HCT116 (cell line): ENCODE measurements at places on chromosomes 7 and 10. TPM values are rescaled to one million over a fixed set of nuclear protein-coding genes. Genes with fewer than 3 reads are reported as not detected.

- H3K27me3 ChIP-seq = no peaks in the 10 kb centered on the region
- DNase-seq = no peak
- H3K36me3 ChIP-seq = no peaks in the 10 kb centered on the region
- H3K4me3 ChIP-seq = no peak overlapping the region
- H3K27ac ChIP-seq = no peak overlapping the region
Observed at GRCh38 chr10:10514797-10515196, 502.9 kb upstream of the CELF2 start.

GRCh38 chr7:6117533-6117932 is 86.4 kb downstream of the ANKRD61 start:
- H3K36me3 ChIP-seq = peaks cover 60% of the 10 kb centered on the region
- no peak overlapping the region for H3K4me3 ChIP-seq
- no peaks in the 10 kb centered on the region for H3K27me3 ChIP-seq

- no peak for DNase-seq
- H3K27me3 ChIP-seq = no peaks in the 10 kb centered on the region
- H3K4me3 ChIP-seq = no peak overlapping the region
- H3K4me1 ChIP-seq = no peaks in the 10 kb centered on the region
Observed at GRCh38 chr7:158452331-158452730, 135.3 kb downstream of the PTPRN2 start.

GRCh38 chr10:110502072-110502845 is 4.6 kb downstream of the DUSP5 start:
- peaks cover 74% of the 10 kb centered on the region for H3K36me3 ChIP-seq
- peak overlapping the region; percentile 65; the same call in 1 of the 2 replicates for H3K27ac ChIP-seq
- H3K4me1 ChIP-seq = peaks cover 61% of the 10 kb centered on the region
- no peak overlapping the region for H3K4me3 ChIP-seq
- H3K27me3 ChIP-seq = no peaks in the 10 kb centered on the region

- DNase-seq = no peak
- no peak overlapping the region for H3K4me3 ChIP-seq
- H3K27me3 ChIP-seq = no peaks in the 10 kb centered on the region
- H3K36me3 ChIP-seq = no peaks in the 10 kb centered on the region
Observed at GRCh38 chr10:61294131-61294530, 159.1 kb downstream of the TMEM26 start.

GRCh38 chr10:84097787-84098353 is 41.4 kb upstream of the GHITM start:
- H3K27ac ChIP-seq = no peak overlapping the region
- DNase-seq = no peak
- H3K4me1 ChIP-seq = no peaks in the 10 kb centered on the region
- H3K27me3 ChIP-seq = peaks cover 2% of the 10 kb centered on the region; the same call in 1 of the 2 replicates
- no peak overlapping the region for H3K4me3 ChIP-seq

GRCh38 chr7:138115047-138115446 is 38.8 kb downstream of the AKR1D1 start:
- no peaks in the 10 kb centered on the region for H3K36me3 ChIP-seq
- no peak overlapping the region for H3K27ac ChIP-seq
- no peak overlapping the region for H3K4me3 ChIP-seq
- H3K27me3 ChIP-seq = no peaks in the 10 kb centered on the region
- no peak for DNase-seq

DNA sequence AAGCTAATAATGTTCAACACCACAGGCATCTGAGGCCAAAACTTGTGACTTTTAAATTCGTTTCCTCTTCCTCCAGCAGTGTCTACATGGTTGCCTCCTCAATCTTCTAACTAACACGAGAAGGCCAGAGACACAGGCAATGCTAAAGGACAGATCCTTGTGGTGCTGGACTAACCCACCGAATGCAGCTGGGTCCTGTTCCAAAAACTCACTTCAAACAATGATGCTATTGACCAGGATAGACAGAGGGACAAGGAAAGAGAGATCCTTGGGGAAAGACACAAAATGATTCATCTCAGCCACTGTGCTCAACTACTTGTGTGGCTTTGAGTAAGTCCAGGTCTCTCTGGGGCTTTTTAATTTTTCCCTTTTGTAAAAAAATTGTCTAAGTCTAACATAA is 107.6 kb downstream of the KCNMA1 start:
- no peak overlapping the region for H3K27ac ChIP-seq
- H3K27me3 ChIP-seq = no peaks in the 10 kb centered on the region
- peaks cover 27% of the 10 kb centered on the region for H3K4me1 ChIP-seq
- H3K36me3 ChIP-seq = no peaks in the 10 kb centered on the region
- DNase-seq = no peak
- H3K4me3 ChIP-seq = no peak overlapping the region

GRCh38 chr10:3756360-3756740 is 28.7 kb downstream of the KLF6 start:
- no peak overlapping the region for H3K27ac ChIP-seq
- no peaks in the 10 kb centered on the region for H3K36me3 ChIP-seq
- no peak overlapping the region for H3K4me3 ChIP-seq
- H3K4me1 ChIP-seq = peaks cover 22% of the 10 kb centered on the region
- DNase-seq = no peak

- H3K27me3 ChIP-seq = no peaks in the 10 kb centered on the region
- H3K4me1 ChIP-seq = no peaks in the 10 kb centered on the region
- no peak for DNase-seq
- no peaks in the 10 kb centered on the region for H3K36me3 ChIP-seq
- H3K27ac ChIP-seq = no peak overlapping the region
Observed at GRCh38 chr10:67527351-67527750, 168.6 kb downstream of the CTNNA3 start.

DNA sequence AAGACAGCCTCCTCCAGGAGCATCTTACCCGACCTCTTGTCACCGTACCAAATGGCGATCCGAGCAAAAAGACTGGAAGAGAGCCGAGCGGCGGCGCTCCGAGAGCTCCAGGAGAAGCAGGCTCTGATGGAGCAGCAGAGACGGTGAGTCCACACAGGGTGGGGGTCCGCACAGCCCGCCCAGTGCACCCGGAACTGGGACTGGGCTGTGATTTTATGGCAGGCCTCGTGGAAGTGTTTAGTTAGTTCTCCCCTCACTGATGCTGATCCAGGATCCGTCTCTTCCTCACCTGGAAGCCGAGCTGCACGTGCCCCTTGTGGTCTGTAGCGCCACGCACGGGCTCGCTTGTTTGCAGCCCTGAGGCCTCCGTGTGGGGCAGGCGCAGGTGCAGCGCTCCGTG is 19.6 kb downstream of the LRRC27 start:
- H3K27ac ChIP-seq = no peak overlapping the region
- H3K36me3 ChIP-seq = no peaks in the 10 kb centered on the region
- no peak overlapping the region for H3K4me3 ChIP-seq

DNA sequence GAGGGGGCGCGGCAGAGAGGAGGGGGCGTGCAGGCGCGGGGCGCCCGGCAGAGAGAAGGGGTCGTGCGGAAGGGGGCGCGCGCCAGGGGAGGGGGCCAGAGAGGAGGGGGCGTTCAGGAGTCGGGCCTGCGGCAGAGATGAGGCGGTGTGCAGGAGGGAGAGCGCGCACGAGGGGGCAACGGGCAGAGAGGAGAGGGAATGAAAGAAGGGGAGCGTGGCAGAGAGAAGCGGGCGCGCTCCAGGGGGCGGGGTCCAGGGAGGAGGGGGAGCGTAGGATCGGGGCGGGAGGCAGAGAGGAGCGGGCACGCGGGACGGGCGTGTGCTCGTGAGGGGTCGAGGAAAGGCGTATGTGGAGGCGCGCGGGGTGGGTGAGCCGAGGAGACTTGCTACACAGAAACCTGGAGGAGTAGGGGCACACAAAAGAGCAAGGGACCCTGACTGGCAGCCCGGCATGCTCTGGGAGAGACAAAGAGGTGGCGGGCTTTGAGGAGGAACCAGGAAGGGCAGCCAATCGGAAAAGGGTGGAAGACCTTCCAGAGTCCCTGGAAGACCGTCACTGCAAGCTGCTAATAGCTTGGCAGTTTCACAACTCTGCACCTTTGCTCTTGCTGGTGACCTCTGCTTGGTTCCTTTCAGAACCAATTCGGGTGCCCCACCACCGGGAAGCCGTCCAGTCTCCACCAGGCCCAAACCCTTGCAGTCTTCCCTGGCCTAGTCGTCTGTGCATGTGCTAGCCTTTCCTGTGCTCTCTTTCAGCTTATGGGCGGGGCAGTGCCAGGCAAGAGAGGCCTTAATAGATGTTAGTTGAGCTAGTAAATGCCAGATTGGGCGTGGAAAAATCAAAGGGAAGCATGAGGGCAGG is 639 bp downstream of the DYDC2 start:
- no peak overlapping the region for H3K27ac ChIP-seq
- peaks cover 8% of the 10 kb centered on the region for H3K4me1 ChIP-seq
- H3K4me3 ChIP-seq = no peak overlapping the region
- no peaks in the 10 kb centered on the region for H3K36me3 ChIP-seq

- H3K27ac ChIP-seq = no peak overlapping the region
- no peak overlapping the region for H3K4me3 ChIP-seq
- DNase-seq = peak; percentile 26
- H3K36me3 ChIP-seq = no peaks in the 10 kb centered on the region
- H3K27me3 ChIP-seq = no peaks in the 10 kb centered on the region
Observed at GRCh38 chr10:64648915-64649314, 1127.7 kb downstream of the REEP3 start.

DNA sequence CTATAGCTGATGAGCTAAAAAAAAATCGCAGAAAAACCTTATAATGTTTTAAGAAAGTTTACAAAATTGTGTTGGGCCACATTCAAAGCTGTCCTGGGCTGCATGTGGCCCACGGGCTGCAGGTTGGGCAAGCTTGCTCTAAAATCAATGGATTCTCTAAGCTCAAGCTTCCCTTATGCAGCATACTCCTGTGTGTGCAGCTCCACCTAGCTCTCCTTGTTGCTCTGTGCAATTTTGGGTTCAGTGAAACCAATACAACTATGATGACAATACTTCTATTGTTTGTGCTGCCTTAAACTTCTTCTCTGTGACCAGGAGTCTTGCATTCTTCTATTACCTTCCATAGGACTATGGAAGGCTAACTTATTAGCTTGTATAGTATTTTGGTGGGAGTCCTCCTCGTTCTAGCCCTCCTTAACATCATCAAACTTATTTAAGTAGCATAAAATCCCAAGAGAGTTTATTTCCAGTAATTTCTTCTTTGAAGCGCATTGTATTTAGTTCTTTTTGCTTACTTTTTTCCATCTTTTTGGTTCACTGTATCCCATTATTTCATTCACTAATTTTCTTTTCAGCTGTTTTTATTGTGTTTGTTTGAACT is 170.9 kb upstream of the SMIM30 start:
- no peaks in the 10 kb centered on the region; the same call in 1 of the 2 replicates for H3K4me1 ChIP-seq
- H3K27ac ChIP-seq = no peak overlapping the region
- peak; percentile 51 for DNase-seq
- H3K27me3 ChIP-seq = no peaks in the 10 kb centered on the region
- no peaks in the 10 kb centered on the region for H3K36me3 ChIP-seq

- H3K36me3 ChIP-seq = no peaks in the 10 kb centered on the region
- DNase-seq = no peak
- no peaks in the 10 kb centered on the region for H3K27me3 ChIP-seq
- peaks cover 10% of the 10 kb centered on the region; the same call in 1 of the 2 replicates for H3K4me1 ChIP-seq
Observed at GRCh38 chr10:3881622-3882021, 96.6 kb upstream of the KLF6 start.

- H3K27ac ChIP-seq = peak overlapping the region; percentile 1
- peaks cover 32% of the 10 kb centered on the region for H3K4me1 ChIP-seq
Observed at GRCh38 chr10:70378122-70378521, 4.3 kb downstream of the LRRC20 start.

- H3K4me3 ChIP-seq = no peak overlapping the region
- DNase-seq = no peak
- no peak overlapping the region for H3K27ac ChIP-seq
- H3K36me3 ChIP-seq = no peaks in the 10 kb centered on the region
Observed at GRCh38 chr10:4181621-4182049, 396.6 kb upstream of the KLF6 start.

DNA sequence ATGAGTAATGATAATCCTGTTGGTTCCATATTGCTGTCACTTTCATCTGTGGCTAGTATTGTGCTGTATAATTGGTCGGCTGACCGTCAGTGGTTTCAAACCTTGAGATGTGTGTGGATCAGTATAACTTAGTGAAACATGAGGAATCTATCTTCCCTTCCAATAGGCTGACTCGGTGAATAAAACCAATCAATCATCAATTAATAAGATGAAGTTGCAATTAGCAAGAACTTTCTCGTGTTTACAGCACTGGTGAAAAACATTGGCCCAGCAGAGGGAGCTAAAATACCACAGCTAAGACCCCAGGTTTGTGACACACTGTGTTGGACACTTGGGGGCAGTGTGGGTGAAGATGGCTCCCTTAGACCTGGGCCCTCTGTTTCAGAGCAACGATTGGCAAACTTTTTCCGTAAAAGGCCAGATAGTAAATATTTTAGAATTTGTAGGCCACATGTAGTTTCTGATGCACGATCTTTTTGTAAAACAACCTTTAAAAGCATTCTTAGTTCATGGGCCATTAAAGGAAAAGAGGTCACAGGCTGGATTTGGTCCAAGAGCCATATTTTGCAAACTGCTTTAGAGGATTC is 47.8 kb downstream of the STRA8 start:
- H3K36me3 ChIP-seq = no peaks in the 10 kb centered on the region
- H3K27ac ChIP-seq = no peak overlapping the region
- H3K27me3 ChIP-seq = peaks cover 5% of the 10 kb centered on the region

Gene ERVW-1
- total RNA-seq = not detected

Gene FOXI2
- total RNA-seq = not detected

Gene FAM25A
- 2.7 TPM for total RNA-seq

Gene CLCN1
- 0.47 TPM for total RNA-seq

Gene SKIDA1
- 0.34 TPM for total RNA-seq

Gene GIMAP4
- total RNA-seq = 0.49 TPM

Gene ZNF33B
- 21.1 TPM for total RNA-seq

Gene LIPJ
- total RNA-seq = not detected
